GM06990 (cell line): ENCODE measurements at places on chromosomes 4 and X.

DNA sequence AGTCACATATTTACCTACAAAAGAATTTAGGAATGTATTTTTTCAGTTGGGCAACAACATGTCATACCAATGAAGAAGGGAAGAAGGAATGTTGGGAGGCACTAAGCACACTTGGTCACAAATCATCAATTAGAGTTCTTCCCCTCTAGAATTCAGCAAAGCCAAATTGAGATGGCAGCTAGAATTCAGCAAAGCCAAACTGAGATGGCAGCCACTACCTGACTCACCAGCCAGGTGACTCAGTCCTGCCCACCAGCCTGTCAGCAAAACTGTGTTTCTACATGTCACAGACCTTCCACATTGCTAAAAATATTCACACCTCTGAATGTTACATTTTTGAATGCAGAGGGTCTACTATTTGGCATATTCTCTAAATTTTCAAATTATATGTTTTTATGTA lies 63.2 kb upstream of the NOCT start:
- DNase-seq = no peak

- no peak for DNase-seq
Measured at GRCh38 chr4:84451546-84451945, 47.5 kb downstream of the NKX6-1 start.

GRCh38 chrX:67961516-67961915 lies 417.7 kb downstream of the AR start:
- no peak for DNase-seq

GRCh38 chr4:108881190-108881589 lies 118.3 kb upstream of the ETNPPL start:
- no peak for DNase-seq

DNA sequence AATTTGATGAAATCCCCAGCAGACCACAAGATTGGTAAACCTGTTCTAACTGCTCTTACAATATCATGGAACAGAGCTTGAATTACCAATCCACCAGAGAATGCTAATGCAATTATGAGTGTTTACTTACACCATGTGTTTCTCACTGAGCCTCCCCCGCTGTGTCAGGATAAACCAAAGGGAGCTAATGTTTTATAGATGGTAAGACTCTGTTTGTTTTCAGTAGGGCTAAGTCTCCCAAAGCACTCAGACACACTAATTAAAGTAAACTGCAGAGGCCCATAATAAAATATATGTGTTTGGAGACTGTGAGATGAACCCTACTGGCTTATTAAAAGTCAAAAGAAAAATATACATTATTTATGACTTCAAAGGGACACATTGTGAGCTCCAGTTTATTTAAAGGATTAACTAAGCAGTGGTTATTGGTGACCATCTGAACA lies 261.7 kb upstream of the FAM241A start:
- DNase-seq = no peak

- peak; percentile 78 for DNase-seq
Measured at GRCh38 chrX:38561126-38561868, at the start of gene TSPAN7. Gene TSPAN7, plus strand, starts transcription at chrX:38561542. Its CDS starts 5 bp downstream, at chrX:38561547.

GRCh38 chr4:71237641-71238040 lies 101.2 kb upstream of the SLC4A4 start:
- DNase-seq = no peak

DNA sequence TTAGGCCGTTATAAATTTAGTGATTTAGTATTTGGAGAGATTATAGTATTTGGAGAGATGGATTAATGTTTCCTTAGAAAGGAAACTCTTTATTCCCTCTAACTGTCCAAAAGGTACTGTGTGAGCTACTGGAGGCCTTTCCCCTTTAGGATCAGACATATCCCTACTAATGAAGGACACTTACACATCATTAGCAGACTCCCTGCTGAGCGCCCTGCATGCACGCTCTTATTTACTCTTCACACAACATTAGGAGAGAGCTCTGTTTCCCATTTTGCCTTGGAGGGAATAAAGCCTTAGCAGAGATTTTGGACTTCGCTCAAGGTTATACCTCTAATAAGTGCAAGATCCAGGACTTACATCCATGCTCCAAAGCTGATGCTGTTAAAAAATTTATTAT lies 17.8 kb upstream of the STOX2 start:
- DNase-seq = no peak

GRCh38 chrX:46381630-46382029 lies 163.6 kb downstream of the ZNF674 start:
- peak; percentile 9 for DNase-seq
